ENCODE measurements at places on chromosomes 6 and 20.

- DNase-seq = no peak
Observed at GRCh38 chr6:117706504-117706903, 31.2 kb downstream of the NUS1 start.

DNA sequence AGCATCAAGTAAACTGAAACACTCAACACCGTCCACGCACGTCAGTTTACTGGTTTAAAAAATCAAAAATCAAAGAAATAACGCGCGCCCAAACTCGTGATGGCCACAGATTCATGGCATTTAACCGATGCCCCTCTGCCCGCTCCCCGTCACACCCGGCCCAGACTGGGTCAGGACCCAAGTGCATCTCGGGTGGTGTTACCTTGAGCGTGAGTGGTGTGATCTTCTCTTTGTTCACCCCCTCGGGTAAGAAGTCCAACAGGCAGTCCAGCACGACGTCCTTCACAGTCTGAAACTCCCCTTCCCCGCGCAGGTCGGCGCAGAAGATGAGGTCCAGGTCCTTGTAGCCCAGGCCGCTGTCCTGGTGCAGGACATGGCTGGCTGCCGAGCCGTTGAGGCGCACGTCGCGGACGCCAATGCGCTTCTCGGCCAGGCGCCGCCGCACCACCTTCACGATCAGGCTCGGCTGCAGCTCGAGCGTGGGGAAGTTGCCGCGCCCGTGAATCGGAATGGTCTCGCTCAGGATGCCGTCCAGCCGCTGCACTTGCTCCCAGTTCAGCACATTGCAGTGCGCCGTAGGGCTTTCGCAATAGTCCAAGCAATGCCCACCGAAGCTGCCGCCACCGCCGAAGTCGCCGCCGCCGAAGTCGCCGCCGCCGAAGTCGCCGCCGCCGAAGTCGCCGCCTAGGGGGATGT is 945 bp downstream of the TENT5A start:
- DNase-seq = no peak

DNA sequence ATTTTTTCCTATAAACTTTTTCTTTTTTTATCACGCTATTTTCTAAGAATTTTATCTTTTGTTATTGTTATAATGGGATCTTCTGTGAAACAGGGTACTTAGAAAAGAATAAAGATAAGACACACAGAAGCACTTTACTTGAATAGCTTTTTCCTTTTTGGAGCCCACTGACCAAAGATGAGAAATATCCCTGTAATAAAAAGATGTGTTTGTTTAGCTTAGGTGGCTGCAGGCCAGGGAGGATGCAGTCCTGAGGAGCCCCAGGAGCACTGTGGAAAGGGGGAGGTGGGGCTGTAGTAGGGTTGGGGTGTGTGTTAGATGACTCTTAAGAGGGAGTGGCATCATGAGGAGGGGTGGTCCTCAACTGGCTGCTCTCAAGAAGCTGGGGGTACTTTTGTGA is 128.6 kb downstream of the ARID1B start:
- no peak for DNase-seq

- DNase-seq = no peak
Observed at GRCh38 chr6:34973547-34974248, 84.6 kb downstream of the ANKS1A start.

GRCh38 chr20:52681288-52681687 is 290.9 kb upstream of the TSHZ2 start:
- DNase-seq = no peak

- DNase-seq = no peak
Observed at GRCh38 chr6:134389658-134390057, 71.7 kb upstream of the SGK1 start.

- DNase-seq = peak; percentile 78
Observed at GRCh38 chr20:1965520-1966351, 28.1 kb downstream of the PDYN start.

DNA sequence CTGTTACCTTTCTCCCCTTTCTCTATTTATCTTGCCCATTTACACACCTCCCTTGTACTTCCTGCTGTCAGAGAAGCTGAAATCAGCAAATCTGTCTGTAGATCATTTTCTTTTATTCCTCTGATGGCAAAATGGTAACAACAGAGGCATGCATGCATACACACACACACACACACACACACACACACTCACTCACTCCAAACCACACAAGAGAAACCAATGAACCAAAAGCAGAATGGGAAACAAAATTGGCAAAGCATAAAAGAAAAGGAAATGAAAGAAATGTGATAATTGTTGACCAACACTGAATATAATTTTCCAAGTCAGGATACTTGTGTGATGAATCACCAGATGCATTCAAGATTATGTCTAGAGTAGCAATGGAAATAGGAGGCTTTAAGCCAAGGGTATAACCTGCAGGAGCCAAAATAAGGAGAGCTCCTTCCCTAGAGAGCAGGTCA is 172.4 kb downstream of the PLCB4 start:
- no peak for DNase-seq

- DNase-seq = no peak
Observed at GRCh38 chr20:13870170-13870748, 85.4 kb downstream of the NDUFAF5 start.

- peak; percentile 56 for DNase-seq
Observed at GRCh38 chr6:13873288-13874190, 51.2 kb upstream of the RNF182 start.

GRCh38 chr6:36273067-36273466 is 3.2 kb downstream of the PNPLA1 start:
- no peak for DNase-seq

- DNase-seq = no peak
Observed at GRCh38 chr6:7058250-7058923, 49.4 kb upstream of the RREB1 start.

GRCh38 chr20:6576726-6577125 is 190.8 kb upstream of the BMP2 start:
- DNase-seq = no peak

DNA sequence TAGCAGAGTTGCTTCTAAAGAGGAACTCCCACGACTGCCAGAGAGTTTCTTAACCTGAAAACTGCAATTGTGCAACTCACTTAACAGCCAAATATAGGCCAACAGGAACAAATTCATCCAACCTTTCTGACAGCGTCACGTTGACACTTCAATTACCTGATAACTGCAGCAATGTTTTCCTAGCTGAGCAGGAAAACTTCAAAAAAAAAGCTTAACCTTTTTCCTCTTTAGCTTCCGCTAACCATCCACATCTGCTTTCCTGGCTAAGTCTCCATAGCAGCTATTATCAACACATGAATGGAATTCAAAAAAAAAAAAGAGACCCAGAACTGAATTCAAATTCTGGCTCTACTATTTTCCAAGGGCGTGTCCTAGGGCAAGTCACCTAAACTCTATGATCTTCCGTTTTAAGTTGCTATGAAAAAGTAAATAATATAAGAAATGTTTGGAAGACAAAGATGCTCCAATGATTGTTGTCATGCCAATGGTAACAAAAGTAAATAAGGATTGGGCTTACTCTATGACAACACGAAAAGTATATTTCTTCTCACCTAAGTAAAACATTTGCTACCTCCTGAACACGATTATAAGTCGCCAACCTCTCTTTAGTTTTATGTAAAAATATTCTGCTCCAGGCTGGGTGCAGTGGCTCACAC is 524.6 kb upstream of the JARID2 start:
- no peak for DNase-seq

DNA sequence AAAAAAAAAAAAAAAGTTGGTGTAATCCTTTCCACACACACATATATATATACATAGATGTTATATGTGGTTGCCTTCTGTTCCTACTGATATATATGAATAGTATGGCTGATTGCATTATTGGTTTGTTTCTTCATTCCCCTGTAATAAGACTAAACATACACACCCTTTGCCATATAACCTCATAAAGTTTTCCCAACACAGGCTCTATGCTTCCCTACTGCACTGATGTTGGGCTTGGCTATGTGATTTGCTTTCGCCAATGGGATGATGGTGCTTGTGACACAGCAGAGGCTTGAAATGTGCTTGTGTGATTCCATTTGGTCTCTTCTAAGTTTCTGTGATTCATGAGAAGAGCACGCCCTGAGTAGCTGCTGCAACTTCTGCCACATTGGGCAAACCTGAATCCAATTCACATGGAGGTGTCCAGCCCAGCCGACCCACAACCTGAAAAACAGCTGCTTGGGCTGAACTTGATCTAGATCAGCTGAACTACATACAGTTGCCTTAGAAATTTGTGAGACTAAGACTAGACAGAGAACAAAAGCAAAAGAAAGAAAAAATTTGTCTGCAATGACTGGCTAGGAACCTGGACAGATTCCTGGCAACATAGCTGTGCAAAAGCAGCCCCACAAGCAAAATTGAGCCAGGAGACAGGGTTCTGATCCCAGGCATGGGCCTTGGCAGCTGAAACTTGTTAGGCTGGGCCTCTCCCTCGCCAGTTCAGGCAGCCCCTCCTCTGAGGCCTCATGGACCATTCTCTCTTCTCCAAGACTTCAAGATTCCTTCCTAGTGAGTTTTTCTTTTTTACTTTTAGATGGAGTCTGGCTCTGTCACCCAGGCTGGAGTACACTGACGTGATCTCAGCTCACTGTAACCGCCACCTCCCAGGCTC is 13.4 kb upstream of the TBC1D20 start:
- no peak for DNase-seq

GRCh38 chr20:46709055-46709458 is 392 bp upstream of the SLC2A10 start:
- no peak for DNase-seq

DNA sequence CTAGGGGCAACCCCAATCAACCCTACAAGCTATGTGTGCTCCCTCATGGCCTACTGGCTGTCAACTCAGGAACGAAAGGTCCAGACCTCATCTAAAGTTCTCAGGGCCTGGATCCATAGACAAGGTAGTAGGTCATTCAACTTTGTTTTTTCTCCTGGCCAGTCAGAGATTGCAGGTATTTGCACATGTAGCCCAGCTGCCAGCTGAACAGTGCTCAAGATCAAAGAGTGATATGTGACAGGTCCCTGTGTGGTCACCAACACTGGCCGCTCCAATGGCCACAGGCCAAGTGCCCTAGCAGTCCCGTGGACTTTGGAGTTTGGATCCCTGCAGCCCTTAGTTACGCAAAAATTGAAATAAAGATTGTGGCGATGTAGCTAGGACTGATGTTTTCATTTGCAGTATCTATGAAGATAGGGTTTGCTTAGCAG is 60.6 kb upstream of the ATXN1 start:
- DNase-seq = no peak

DNA sequence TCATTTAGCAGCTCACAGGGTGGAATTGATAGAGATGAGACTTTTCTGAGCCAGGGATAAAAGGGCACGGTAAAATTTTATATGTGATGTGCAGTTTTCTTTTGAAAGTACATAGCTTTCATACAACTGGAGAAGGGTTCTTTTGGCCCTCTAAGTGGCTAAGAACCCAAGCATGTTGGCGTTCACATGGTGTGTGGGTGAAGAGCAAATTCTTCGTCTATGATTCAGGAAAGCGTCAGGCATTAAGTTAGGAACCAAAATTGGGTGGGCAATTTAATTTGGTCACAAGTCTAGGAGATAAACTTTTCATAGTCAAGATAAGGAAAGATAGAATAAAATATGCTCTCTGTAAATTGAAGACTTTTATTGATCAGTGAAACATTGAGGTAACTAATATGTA is 153.9 kb downstream of the UTRN start:
- no peak for DNase-seq

DNA sequence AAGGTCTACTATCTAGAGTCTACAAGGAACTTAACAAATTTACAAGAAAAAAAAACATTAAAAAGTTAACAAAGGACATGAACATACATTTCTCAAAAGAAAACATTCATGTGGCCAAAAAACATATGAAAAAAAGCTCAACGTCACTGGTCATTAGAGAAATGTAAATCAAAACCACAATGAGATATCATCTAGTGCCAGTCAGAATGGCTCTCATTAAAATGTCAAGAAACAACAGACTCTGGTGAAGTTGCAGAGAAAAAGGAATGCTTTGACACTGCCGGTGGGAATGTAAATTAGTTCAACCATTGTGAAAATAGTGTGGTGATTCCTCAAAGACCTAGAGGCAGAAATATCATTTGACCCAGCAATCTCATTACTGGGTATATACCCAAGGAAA is 48.3 kb downstream of the OGFRL1 start:
- DNase-seq = no peak

DNA sequence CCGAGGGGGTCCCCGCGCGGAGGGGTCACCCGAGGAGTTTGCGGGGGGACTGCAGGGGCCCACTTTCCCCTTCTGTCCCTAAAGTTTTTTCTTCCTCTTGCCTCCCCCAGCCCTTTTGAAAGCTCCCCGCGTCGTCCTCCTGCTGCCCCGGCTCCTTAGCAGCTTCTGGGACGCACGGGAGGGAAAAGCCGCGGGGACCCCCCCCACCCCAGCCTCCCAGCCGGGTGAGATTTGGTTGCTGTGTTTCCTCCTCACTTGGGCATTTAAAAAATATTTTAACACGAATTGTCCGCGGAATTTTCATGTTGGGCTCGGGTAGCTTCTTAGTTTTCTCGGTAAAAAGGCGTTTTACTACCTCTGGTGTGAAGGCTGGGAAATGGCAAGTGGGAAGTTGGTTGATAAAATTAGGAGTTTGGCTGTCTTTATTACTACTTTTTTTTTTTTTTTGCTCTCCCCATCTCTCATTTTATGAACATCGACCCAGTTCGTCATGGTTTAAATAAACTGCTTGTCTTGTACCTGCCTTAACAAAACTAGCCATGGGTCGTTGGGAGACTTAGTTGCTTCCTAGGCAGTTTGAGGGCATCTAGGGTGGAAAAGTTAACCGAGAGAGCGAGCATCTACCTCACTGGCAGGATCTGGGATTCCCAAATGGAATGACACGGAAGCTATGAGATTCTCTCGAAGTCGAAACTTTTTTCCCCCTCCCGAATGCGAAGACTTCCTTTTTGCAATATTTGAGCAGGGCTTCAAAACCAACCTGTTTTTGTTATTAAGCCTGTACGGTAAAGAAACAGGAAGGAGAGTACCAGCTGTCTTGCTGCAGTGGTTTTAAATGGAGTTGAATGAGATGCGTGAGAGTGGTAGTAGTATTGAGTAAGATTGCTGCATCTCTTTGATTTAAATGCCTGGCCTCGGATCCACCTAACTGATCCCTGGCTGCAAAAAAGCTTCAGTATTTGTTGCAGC is 868 bp downstream of the NCOA3 start:
- DNase-seq = no peak

DNA sequence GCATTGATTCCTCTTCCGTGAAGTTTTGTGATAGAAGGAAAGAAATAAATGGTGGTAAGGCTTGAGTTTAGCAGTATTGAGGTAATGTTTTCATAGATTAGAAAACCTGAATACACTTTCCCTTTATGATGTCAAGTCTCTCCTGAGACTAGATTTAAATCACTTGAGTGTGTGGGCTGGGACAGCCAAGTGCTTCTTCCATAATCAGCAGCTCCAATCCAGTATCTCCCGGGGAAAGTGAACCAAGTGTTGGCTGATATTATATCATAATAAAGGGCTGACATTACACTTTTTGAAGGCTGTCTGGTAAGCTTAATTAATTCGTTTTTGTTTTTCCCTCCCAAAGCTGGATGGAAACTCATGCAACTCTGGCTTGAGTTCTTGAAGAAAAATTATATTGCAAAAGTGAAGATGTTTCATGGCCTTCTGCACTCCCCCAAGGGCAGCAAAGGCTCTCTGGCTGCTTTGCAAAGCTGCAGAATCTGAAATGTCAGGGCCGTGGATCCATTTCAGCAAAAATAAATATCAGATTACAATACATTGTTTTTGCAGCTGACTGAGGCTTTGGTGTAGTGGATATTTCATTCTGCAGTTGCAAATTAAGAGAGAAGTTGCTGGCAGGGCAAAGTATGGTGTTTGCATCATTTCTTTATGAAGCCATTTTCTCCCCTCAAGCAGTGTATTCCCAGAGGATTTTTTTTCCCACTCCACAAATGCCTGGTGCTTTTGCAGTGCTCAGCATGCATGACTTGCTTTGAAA is 101.2 kb downstream of the MKKS start:
- DNase-seq = no peak

- DNase-seq = no peak
Observed at GRCh38 chr20:22063753-22064152, 358.3 kb downstream of the PAX1 start.

Measured in stimulated activated CD8-positive, alpha-beta memory T cell treated with anti-CD3 and anti-CD28 coated beads, Interleukin-7, amount 100 ng/mL, for 24 hours (primary cell).